Omental fat pad (tissue), 4 donors: ENCODE measurements at places on chromosomes 3 and 15.

DNA sequence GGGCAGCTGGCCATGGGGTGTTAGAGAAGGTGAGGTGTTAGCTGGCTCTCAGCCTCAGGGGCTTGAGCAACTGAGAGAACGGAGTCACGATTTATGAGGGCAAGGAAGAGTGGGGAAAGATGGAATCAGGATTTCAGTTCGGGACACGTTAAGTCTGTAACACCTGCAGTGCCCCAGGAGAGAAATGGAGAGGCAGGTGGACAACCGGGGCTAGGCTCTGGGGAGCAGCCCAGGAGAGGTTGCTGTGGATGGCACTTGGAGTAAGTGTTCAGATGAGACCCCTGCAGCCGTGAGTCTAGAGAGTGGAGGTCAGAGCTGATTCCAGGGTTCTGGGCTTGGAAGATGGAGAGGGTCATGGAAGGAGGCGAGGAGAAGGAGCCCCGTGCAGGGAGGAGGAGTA, 237.9 kb downstream of the OCA2 start:
- no peak for DNase-seq

DNA sequence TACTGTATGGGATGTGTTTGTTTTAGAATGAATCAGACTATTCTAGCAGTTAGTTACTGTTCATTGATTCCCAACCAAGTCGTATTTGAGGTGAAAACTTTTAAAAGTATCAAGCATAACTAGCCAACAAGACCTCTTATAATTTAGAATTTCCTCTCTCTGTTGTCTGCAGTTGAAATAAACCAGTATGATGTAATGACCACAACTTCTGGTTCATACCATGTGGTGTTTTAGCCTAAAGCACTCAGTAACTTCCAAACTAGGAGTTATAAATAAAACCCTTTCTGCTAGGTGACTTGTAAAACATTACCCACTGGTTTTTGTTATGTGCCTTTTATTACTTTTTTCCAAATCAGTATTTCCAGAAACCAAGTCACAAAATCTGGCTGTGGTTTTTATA, 19.8 kb upstream of the P2RY12 start:
- DNase-seq, result no peak

DNA sequence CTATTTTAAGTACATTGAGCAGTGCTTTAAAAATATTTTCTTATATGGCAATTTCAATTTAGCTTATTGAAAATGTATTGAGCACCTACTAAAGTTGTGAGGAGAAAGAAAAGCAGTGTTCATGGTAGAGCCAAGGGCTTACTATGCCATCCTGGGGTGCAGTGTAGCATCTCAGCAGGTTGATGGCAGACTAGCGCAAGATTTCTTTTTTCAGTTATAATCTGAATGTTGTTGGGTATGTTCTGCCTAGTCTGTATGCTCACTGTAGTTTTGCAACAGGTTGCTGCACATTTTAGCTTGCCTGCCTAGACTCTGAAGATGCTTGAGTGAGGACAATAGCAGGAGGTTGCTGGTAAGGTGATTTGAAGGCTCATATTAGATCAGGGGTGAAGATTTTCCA, 103.1 kb upstream of the UNC13C start:
- DNase-seq, result no peak

DNA sequence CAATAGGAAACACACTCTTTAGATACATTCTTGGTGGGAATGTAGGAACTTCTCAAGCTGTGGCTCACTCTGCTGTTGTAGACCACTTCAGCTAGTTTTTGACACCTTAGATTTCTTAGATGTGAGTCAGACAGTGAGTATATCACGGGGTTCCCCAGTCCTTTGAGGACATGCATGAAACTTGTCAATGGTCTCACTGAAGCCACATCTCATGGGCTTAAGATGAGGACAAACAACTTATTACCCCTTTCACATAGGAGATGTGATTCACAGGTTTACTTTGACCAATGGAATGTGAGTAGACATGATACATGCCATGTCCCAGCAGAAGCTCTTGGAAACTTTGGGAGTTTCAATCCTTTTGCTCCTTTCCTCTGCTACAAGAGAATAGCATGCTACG, 325.5 kb downstream of the CHST2 start:
- no peak for DNase-seq

GRCh38 chr3:188353426-188353825, 199.5 kb downstream of the LPP start:
- DNase-seq, result no peak

GRCh38 chr3:170976190-170976519, 50.4 kb downstream of the SLC2A2 start:
- DNase-seq, result no peak

DNA sequence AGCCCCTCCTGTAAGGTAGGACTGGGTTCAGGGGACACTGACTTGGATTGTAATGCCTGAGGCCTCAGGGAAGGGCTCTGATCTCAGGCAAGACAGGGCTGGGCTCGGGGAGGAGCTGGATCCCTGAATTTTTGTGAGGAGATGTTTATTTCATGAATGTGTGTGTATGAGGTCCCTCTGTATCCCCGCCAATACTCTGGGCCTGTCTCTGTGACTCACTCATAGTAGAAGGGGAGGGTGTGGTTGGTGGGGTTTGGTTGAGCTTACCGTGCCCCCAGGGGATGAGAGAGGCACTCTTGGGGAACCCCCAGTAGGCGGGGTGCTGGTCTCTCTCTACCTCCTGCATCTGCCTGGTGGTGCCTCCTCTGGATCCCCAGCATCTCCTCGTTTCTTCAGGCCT, 28.1 kb downstream of the RPSA start:
- DNase-seq, result no peak

GRCh38 chr3:106963442-106963841, 413.8 kb upstream of the CCDC54 start:
- DNase-seq, result no peak

DNA sequence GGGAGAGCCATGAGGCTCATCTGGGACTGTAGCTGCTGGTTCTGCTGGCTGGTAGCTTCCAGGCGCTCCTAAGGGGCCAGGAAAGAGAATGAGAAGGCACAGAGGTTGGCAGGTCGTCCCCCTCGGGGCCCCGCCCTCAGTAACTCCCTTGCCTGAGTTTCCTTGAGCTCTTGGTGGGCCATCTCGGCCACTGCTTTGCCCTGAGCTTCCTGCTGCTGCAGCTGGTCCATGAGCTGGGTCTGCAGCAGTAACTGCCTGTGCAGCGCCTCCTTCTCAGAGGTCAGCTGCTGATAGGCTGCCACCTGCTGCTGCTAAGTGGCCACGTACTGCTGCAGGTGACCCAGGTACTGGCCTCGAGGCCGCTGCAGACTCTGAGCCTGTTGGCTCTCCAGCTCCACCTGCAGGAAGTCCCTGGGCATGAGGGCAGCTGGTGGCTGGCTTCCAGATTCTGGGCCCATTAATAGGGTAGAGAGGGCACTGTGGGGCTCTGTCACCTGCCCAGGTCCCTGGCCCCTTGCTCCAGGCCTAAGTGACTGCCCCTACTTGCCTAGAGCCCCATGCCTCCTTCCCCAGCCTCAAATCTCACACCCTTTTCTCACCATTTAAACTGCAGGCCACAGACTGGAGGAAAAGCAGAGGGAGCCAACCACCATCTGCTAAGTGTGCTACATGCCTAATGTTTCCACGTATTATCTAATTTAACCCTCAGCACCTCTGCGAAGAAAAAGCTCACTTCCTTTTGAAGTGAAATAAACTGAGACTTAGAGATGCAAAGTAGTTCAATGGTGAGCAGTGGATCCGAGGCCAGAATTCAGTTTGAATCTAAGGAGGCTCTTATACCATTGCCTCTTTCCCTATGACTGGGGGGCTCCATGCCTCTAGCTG, 10.8 kb upstream of the VPS33B start:
- no peak for DNase-seq

DNA sequence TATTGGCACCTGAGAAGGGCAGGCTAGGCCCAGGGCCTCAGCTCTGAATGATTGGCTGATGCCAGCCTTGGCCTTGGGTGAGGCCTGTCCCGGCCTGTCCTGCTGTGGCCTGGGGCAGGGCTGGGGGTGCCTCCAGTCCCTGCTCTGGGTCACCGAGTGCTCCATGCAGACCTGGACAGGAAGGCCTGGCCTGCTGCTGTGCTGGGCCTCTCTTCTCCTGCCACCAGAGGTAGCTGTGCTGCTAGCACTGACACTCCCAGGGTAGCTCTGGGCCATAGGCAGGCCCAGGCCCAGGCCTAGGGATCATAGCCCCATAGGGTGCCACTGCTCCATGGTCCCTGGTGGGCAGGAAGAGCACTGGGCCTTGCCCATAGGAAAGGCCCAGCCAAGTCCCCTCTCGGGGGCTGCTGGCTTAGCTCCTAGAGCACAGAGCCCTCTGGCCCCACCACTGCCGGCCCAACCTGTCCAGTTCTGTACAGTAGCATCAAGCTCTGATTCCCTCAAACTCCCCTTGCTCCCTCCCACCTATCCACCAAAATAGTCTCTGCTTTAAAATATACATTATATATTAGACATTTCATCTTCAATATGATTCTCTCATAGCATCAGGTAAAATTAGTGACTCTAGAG, 18.2 kb downstream of the ABTB1 start:
- DNase-seq, result no peak

GRCh38 chr3:195451373-195452015, 8.7 kb upstream of the ACAP2 start:
- DNase-seq, result no peak

DNA sequence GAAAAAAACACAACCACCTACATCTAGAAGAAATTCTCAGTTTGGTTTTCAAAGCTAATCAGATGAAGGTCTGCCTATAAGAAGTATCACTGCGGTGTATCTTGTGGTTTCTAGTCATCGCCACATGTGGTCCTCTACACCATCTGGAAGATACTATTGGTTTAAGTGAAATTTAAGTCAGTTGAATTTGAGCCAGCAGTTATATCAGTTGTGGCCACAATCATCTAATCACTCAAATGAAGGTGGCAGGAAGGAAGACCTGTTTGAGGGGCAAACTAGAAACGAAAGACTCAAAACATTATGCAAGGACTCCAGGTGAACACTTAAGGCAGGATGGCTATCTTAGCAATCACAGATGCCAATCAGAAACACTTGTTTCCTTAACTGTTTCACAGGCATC, 48.7 kb downstream of the ETV5 start:
- DNase-seq, result no peak

DNA sequence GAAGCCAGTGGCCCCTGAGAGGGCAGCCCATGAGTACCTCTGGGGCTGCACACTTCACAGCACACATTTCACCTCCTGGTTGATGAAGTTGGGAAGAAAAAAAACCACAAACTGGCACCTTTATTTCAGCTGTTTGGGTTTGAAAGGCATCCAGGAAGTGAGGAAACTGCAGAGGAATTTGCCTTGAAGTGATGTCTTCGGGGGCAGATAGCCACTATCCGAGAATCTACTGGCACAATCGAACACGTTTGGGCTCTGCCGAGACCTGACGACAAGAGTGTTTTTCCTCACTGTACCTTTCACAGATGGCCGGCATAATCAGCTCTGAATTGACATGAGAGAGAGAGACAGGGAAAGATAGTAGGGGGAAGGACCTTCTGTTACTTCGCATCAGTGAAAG, 59.7 kb downstream of the LRIG1 start:
- DNase-seq, result no peak

- DNase-seq, result no peak
Observed at GRCh38 chr3:149954812-149955211, 15.9 kb downstream of the PFN2 start.

DNA sequence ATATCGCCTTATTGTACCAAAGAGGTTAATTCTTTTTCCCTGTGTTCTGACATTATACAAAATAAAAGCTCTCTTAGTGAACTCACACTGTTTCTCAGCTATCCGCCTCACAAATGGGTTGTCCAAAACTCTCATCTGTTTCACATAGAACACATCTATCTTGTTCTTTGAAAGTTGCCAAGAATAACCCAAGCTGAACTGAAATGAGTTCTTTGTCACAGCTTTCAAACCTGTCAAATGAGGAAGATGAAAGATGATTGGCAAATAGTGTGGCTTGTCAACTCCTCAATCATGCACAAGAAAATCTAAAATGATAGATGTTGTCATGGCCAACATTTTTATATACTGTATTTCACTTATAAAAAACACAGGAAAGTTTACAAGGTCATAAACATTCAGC, 168.1 kb upstream of the OSTN start:
- DNase-seq, result no peak

GRCh38 chr15:101103598-101103997, 148.2 kb downstream of the CHSY1 start:
- no peak for DNase-seq

DNA sequence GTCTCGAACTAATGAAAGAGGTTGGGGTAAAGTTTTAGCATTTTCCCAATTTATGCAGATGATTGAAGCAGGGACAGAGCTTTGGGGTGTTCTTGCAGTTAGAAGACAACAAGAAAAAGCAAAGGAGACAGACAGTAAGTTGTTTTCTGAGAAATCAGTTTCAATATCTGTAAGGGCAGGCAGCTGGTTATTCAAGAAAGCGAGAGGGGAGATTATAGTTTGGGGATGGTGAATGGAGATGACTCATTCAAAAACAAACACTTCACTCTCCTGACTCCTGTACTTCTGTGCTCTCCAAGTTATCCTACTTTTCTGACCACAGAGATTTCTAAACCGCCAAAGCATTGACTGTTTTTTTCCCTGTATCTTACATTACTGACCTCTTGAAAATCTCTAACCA, 352.0 kb downstream of the GAP43 start:
- no peak for DNase-seq

DNA sequence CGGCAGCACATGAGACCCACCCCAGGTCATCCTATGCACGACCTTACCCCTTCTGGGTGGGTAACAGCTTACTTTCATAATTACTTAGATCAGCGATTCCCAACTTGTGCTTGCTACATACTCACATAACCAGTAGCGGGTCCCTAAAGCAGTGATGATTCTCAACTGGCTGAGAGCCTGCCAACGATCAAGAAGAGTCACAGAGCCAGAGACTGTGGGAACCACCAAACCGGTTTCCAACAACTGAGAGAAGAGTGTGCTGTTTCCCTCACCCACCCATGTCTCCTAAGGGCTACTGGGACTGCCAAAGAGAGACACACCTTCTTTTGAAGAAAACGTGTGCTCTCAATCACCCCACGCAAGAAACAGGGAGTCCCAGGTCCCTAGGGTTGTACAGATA, 12.0 kb upstream of the XXYLT1 start:
- DNase-seq, result no peak

DNA sequence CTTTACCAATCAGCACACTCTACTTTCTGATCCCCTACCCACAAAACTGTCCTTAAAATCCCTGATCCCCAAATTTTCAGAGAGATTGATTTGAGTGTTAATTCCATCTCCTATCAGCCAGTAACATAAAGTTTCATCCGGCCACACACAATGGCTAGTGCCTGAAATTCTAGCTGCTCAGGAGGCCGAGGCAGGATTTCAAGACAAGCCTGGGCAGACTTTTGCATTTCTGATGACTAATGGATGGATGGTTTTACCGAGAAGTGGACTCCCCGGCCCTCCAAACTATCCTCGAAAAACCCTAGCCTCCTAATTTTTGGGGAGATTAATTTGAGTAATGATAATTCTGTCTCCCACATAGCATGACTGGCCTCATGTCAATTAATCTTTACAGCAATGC, 269.8 kb upstream of the POU1F1 start:
- no peak for DNase-seq

- DNase-seq, result no peak
Observed at GRCh38 chr3:118262800-118263402, 771.7 kb downstream of the IGSF11 start.

GRCh38 chr3:40167958-40168357, 141.5 kb upstream of the EIF1B start:
- DNase-seq, result no peak

GRCh38 chr15:64597477-64597822, 137.1 kb downstream of the ZNF609 start:
- DNase-seq, result no peak
